CD4-positive, alpha-beta T cell treated with Interleukin-10 for 1 hour (primary cell): ENCODE measurements at places on chromosomes 2 and 18.

DNA sequence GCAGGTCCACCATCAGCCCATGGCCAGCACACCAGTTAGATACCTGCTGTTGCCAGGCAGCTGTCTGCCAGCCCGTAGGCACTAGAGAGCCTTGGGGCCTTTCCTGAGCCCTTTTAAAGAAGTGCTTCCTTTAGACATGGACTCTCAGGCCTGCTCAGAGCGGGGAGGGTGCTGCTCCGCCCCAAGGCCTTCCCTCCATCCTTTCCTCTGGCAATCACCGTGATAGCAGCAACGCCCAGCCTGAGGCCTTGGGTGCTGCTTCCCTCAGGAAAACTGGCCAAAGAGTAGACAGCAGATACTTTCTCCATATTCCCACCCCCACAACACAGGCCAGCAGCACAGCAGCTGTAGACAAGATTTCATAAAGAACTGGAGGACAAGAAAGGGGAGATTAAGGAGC is 22.3 kb upstream of the C1QL2 start:
- DNase-seq = no peak

- DNase-seq = no peak
These were observed 94.8 kb upstream of the SERTAD2 start for GRCh38 chr2:64748561-64748960.

DNA sequence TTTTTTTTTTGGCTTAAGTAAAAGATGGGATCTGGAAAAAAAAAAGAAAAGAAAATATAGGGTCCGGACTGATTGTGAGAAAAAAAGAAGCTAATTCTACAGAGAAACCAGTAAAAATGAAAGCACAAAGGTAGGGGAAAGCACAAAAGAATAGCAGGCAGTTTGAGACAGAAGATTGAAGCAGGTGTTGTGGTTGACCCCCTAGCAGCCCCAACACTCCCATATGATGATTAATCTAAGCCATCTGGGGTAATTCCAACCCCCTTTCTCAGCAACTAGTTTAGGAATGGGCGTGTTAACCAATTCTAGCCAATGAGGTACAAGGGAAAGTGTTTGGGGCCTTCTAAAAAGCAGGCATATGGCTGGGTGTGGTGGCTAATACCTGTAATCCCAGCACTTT is 77.0 kb downstream of the MBD2 start:
- no peak for DNase-seq

GRCh38 chr18:79868168-79868784 is 70.5 kb downstream of the KCNG2 start:
- no peak for DNase-seq

- DNase-seq = no peak
These were observed 38.6 kb upstream of the GPAT2 start for GRCh38 chr2:96073170-96073775.

DNA sequence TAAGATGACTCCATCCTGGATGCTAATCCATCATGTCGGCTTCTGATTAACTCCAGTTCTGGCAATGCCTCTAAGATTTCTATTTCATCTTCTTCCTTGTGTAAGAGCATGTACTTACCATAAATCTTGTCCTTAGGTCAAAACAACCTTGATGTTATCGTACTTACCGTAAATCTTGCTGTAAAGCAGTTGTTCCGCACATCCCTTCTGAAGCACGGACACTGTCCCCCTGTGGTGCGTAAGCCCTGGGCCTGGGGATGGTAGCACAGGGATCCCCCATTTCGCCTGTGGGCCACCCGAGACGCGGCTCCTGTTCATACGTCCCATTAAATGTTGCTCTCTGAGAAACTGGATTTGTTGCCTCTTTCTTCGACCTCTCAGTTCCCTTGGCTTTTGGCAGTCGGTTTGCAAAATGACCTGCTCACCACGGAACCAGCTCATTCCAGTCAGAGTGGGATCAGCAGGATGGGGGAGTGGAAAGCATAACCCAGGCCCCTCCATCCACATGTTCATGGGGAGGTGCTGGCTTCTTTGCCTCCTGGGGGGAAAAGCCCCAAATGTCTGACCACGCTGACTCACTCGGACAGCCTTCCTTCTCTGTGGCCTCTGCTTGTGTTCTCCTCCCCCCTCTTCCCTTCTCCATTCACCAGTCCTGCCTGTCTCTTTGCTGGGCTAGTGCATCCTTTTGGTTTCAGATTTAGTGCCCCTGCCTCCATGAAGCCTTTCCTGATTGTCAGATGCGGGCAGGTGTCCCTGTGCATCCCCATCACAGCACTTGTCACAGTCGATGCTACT is 49.9 kb downstream of the RAB31 start:
- no peak for DNase-seq

DNA sequence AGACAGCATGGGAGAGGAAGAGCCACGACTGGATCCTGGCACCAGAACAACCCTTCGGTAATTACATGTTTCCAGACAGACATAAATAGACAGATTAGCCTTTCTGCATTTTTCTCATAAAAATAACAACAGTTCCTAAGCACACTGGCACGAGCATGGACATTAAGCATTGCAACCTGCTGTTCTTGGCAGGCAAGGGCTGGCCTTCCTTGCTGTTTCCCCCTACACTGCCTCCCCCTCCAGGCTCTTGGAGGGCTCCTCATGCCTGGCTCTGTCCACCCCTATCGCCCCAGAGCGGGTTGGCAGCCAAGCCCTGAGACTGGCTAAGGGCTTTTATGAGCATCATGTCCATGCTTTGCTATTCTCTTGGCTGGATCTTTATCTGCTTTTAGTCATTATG is 89.6 kb downstream of the TTC32 start:
- no peak for DNase-seq

DNA sequence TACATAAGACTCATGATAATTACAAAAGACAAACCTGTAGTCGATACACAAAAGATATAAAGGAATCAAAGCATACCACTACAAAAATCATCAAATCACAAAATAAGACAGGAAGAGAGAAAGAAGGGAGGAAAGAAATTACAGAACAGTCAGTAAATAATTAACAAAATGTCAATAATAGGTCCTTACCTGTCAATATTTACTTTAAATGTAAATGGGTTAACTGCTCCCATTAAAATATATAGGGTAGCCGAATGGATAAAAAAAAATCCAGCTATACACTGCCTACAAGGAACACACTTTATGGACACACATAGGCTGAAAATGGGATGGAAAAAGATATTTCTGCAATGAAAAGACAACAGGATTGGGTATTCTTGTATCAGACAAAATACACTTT is 163.7 kb downstream of the PIEZO2 start:
- no peak for DNase-seq

- DNase-seq = no peak
These were observed 40.0 kb downstream of the PKDCC start for GRCh38 chr2:42087857-42088195.

- no peak for DNase-seq
These were observed 123.2 kb downstream of the CABYR start for GRCh38 chr18:24262087-24262486.

DNA sequence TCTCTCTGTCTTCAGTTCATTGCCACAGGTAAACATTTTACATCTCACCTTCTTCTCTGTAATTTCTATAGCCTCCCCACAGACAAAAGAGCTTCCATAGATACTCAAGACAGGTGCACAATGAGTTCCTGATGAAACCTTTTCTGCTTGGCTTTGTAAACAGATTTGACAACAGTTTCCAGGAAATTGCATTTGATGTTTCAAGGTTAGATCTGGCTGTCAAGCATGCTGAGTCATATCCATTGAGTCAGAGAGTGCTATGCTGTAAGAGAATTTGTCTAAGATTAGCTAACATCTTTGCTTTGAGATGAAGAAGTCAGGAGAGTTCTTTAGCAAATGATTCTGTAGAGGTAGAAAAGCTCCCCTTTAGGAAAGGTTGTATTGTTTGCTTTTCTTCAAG is 40.6 kb upstream of the MAP2 start:
- DNase-seq = no peak

DNA sequence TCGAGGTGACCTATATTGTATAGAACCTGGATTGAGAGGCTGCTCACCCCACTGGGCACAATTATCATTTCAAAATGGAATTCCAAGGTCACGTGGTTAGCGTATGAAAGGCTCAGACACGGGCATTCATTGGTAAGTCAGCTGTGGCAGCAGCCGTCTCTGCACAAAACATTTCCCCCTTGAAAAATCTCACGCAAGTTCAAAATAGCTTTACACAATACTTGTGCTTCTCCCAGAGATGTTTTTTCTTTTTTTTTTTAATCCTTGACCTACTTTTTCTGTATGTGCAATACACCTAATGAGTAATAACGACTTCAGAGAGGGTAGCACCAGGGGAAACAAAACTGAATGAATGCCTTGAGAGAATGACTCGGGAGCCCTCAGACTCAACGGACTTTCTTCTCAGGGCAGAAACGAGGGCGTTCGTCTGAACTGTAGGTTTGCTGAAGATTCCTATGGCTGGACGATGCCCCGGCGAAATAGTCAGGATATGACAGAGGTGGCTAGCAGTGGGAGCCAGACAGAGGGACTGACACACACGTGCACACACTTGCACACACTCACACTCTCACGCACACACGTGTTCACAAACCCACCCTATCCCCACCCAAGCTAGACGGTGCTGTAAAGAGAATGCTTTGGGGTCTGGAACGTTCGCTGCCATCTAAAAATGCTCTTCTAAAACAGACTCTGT is 77.8 kb downstream of the PDCL3 start:
- DNase-seq = no peak
